Left ventricle myocardium superior (tissue), 1 donor: ENCODE measurements at places on chromosomes 11 and 22. TPM values are rescaled to one million over a fixed set of nuclear protein-coding genes. Genes with fewer than 3 reads are reported as not detected.

The RAG2 gene
- total RNA-seq: not detected

The SLC7A4 gene
- total RNA-seq: 0.30 TPM

GRCh38 chr11:6520265-6520664, 23.2 kb downstream of the DNHD1 start:
- no peak for DNase-seq

DNA sequence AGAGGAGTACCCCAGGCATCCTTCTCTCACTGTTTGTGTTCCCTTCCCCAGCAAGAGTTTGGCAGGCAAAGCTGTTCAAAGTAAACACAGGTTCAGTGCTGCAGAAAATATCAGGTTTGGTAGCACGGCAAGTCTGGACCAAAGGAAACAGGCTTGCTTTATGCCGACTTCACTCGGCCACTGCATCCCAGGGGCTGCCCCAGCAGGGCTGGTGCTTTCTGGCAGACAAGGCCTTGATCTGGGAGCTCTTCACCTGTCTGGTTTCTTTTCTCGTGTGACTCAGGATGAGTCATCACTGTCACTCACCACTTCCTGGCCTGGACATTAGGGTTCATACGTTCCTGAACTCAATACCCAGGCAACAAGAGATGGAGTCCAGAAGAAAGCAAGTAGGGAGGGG, 52.6 kb upstream of the NAV2 start:
- DNase-seq: no peak

GRCh38 chr11:2800655-2801531, 84.7 kb downstream of the CDKN1C start:
- DNase-seq: no peak

DNA sequence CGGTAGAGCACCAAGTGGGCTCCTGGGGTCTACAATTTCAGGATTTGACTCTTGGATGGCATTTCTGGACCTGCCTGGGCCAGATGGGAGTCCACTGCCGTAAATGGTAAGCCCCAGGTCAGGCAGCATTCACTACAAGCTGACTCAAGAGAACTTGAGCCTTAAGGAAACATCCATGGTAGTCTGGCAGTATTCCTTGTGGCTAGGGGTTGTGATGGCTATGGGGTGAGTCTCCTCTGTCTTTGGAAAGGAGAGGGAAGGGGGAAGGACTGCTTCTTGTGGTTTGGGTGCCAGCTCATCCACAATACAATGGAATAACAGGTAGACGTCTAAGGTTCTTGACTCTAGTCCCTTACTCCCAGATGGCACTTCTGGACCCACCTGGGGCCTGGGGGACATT, 32.3 kb upstream of the POU2AF2 start:
- no peak for DNase-seq

DNA sequence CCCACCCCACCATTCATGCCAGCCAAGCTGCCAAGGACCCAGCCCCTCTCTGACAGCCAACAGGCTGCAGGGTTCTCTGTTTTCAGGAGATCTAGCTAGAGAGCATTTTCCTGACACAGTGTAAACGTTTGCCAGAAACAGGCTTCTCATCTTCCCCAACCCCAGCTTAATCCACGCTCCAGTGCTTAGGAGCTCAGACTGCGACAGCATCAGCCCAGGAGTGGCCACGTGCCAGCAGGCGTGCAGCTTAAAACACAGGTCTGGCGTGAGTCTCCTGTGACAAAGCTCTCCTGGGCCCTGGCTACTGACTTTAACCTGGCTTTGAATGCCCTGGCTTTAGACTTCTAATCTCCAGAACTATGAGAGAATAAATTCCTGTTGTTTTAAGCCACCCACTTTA, 66.6 kb downstream of the GALNT18 start:
- peak; percentile 83 for DNase-seq

DNA sequence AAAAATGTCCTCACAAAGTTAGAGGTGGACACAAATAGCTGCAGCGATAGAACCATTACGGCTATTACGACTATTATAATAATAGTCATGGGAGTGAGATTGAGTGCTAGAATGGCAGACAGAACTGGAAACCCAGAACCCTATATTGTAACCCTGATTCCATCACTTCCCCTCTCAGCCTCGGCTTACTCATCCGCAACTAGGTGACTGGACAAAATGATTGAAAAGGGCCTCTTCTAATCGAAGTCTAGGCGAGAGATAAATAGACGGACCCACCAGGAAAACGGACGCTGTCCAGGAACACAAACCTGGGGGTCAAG, 629 bp downstream of the PSMA1 start:
- no peak for DNase-seq

- no peak for DNase-seq
Measured at GRCh38 chr11:96012086-96012824, 88.3 kb upstream of the MTMR2 start.
